Dermis microvascular lymphatic vessel endothelial cell (primary cell): ENCODE measurements at places on chromosomes 6 and 20. TPM values are rescaled to one million over a fixed set of nuclear protein-coding genes. Genes with fewer than 3 reads are reported as not detected.
A peak's percentile ranks its signal among the peaks of the same experiment; 100 is the strongest.

The MRPL18 gene
- total RNA-seq = 48.9 and 63.0 TPM in 2 replicates

The SEMG1 gene
- total RNA-seq = not detected in 2 replicates

The OR2J3 gene
- not detected in 2 replicates for total RNA-seq

- DNase-seq = no peak
These were observed 47.7 kb downstream of the GJA10 start for GRCh38 chr6:89941763-89942497.

GRCh38 chr6:3838992-3839867 is 9.9 kb upstream of the FAM50B start:
- DNase-seq = no peak

The NKX2-4 gene
- not detected in 2 replicates for total RNA-seq

- no peak for DNase-seq
These were observed 46.6 kb downstream of the ZNF831 start for GRCh38 chr20:59210186-59210585.

DNA sequence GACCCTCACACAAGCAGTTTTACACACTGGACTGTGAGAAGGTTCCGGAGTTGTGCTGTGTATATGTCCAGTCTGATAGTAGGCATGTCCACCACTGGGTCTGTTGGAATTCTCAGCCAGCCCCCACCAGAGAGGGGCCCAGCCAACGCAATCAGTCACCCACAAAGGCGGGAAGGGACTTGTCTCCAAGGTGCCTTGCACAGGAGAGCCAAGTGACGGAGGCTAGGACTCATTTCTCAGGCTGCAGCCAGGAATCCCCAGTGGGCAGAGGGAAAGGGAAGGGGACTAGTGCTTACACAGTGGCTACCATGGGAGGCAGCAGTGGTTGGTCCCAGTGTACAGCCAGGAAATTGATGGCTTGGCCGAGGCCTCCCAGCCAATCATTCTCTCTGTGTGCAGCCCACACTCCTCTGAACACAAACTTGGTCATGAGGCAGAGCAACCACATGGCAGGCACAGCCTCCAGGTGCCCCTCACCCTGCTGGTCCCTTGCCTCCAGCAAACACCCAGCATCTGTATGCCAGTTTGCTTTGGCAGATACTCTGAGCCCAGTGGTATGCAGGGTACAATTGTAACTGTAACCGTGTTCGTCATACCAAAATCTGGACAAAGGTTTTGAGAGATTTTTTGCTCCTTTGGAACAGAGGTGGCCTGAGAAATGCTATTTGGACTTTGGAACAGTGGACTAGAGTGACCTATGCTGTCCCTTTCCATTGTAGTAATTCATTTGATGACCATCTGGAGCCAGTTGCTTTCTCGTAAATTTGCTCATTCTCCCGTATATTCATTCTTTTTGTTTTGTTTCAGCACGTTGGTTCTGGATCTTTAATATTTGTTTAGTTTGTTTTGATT is 72.9 kb upstream of the MYL9 start:
- DNase-seq = no peak

GRCh38 chr6:75484535-75484934 is 9.1 kb downstream of the FILIP1 start:
- no peak for DNase-seq

- DNase-seq = peak; percentile 93
These were observed 79.2 kb upstream of the PLN start for GRCh38 chr6:118468682-118469465.

The SCRT2 gene
- total RNA-seq = not detected in 2 replicates

DNA sequence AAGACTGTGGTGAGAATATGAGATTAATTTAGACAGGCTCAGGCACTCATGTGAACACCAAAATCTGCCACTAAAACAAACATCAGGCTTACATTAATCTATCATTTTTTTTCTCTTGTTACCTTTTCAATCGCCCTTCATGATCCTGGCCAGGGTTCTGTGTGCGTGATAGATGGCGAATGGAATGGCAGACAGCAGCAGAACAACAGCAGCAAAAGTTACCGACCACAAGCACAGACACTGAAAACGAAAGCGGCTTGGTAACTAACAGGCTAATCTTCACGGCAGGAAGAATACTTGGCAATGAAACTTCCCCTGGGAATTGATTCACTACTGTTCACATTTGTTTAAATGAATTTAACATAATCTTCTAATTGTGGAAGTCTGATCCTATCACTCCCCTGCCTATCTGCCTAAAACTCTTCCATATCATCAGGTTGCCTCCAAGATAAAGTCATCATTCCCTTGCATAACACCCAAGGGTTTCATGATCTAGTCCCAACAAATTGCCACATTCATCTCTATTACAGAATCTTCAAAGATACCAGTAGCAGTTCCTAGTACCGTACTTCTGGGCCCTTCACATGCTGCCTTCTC is 28.7 kb downstream of the PTPRK start:
- peak; percentile 78 for DNase-seq

GRCh38 chr6:109740787-109741186 is 49.7 kb downstream of the FIG4 start:
- DNase-seq = no peak

- DNase-seq = no peak
These were observed 70.2 kb downstream of the RCAN2 start for GRCh38 chr6:46420921-46421638.

The SIRPD gene
- total RNA-seq = not detected in 2 replicates
